ENCODE measurements at places on chromosomes 4 and X.

DNA sequence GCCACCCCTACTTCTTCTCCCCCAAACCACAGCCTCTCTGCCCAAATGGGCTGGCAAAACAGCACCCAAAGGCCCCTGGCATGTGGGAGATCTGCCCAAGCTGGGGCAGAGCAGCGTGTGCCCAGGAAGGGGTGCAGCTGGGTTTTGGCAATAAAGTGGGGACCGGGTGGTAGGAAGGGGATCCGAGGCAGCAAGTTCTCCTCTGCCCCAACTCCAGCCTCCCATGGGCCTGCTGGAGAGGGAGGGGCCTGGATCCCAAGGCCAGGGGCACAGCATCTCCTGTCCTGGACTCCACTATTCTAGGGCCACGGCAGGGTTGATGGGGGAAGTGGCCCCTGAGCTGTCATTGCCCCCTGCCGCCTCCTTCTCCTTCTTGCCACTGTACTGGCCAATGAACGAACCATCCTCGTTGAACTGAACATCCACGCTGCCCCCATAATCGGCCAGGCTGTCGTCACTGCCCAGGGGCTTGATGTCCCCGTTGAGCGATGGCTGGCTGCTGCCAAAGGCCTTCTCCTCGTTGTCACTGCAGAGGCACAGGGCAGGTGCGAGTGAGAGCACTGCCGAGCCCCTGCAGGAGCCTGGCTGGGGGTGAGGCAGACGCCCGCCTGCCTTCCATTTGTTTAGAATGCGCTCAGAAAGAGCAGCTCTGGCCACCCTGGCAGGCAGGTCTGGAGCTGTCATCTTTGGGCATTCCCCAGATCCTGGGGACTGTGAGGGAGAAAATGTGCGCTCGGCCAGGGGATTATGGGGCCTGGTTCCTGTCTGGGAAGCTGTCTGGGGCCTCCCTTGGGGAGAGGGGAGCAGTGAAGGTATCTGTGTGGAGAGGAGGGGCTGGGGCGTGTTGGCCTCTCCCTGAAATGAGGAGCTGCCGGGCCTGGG, 23.4 kb downstream of the L1CAM start:
- DNase-seq = no peak

DNA sequence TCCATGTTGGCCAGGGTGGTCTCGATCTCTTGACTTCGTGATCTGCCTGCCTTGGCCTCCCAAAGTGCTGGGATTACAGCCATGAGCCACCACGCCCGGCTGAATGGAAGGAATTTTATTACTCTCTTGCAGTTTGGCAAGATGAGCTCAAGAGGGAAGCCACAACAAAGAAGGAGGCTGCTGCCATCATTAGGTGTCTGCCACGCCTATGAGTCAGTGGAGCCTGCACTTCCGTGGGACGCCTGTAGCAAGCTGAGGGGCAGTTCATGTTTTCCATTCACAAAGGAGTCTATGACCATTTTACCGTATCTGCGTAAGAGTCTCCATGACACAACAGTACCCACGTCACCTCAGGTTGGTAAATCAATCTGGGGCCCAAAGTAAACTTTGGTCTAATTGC, 51.2 kb upstream of the CHRNA9 start:
- DNase-seq = peak; percentile 83

GRCh38 chr4:156954587-156954986, 17.0 kb downstream of the PDGFC start:
- DNase-seq = no peak

DNA sequence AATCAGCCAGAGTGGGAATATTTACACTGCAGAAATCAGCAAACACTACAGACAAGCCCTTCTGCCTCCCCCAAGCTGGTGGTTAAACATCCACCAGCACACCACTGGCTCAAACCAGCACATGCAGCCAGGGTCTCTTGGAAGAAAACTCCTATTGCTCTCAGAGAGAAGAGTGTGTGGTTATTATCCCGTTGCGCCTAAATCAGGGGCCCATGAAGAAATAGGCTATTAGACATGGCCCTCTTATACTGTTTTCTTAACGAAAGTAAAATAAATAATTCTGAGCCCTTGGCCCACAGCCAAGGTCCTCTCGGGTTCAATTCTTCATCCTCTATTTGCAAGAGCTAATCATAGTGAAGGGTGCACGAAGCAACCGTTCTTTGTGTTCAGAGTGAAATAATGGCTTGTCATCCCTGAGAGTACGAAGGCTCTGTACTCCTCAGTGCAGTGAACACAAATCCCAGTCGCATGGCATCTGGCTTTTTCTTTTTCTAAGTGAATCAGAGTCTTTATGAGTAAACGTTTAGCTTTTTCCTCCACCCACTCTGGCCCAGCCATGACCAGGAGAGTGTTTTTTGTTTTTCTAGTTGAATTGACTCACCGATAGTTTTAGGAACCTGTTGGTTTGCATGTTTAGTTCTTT, 33.4 kb upstream of the RBM47 start:
- peak; percentile 90 for DNase-seq

GRCh38 chr4:1413687-1414479, 7.6 kb upstream of the NKX1-1 start:
- no peak for DNase-seq

GRCh38 chrX:1741816-1742394, 127.0 kb downstream of the ASMT start:
- DNase-seq = no peak

GRCh38 chr4:142201041-142201440, 564.7 kb downstream of the IL15 start:
- no peak for DNase-seq

- no peak for DNase-seq
Measured at GRCh38 chr4:12697970-12698369, 786.2 kb downstream of the RAB28 start.

DNA sequence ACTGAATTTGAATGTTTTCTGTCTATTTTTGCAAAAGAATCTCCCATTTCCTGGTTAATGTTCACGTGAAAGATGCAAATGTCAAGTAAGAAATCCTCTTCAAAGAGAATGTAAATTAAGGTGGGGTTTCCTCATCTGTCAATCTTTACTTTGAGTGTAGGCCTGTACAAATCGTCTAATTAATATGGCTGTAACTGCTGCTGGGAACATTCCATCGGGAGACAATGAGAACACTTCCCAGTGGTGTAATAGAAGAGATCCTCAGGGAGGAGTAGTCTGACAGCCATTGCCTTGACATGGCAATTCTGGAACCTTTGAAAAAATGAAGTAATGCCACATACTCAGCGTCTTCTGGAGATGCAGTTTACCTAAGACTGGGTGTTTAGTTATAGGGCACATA, 3.7 kb downstream of the EREG start:
- DNase-seq = no peak

DNA sequence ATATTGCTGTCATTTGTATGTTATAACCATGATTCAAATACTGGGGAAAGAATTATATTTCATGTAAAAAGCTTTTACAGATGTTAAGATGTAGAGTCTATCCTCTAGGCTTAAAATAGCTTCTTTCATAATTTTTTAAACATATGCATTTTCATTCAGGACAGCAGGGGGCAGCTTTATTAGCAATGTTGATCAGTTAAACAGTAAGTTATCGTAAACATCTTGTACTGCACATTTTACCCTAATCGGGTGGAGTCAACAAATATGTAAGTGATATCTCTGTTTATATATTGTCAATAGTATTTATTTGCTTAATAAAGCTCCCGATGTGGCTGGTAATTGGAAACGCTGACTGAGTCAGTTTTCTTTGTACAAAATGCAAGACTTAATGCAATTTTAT, 142.5 kb upstream of the MED14 start:
- DNase-seq = no peak

DNA sequence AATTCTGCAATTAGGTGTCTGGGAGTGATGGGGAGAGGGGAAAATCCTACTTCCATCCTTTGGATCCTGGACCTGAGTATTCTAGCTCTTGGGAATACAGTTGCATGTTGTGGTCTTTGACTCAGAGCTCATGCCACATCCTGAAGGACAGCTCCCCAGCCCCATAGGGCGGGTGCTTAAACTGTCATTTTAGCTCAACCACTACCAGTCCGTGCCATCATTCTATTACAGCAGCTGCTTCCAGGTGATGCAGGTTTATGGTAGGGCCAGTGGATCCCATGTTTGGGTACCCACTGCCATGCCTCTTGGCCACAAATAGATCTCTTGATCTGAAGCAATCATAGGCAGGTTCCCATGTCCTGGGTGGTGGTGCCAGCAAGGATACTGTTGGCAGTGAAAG, 34.7 kb downstream of the CCKAR start:
- DNase-seq = no peak

- DNase-seq = no peak
Measured at GRCh38 chr4:7950301-7951092, 10.8 kb upstream of the AFAP1 start.

DNA sequence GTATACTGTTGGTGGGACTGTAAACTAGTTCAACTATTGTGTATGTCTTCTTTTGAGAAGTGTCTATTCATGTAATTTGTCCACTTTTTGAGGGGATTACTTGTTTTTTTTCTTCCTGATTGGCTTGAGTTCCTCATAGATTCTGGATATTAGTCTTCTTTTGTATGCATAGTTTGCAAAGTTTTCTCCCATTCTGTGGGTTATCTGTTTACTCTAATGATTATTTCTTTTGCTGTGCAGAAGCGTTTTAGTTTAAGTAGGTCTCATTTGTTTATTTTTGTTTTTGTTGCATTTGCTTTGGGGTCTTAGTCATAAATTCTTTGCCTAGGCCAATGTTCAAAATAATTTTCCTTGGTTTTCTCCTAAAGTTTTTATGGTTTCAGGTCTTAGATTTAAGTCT, 26.6 kb upstream of the ANTXR2 start:
- DNase-seq = no peak

DNA sequence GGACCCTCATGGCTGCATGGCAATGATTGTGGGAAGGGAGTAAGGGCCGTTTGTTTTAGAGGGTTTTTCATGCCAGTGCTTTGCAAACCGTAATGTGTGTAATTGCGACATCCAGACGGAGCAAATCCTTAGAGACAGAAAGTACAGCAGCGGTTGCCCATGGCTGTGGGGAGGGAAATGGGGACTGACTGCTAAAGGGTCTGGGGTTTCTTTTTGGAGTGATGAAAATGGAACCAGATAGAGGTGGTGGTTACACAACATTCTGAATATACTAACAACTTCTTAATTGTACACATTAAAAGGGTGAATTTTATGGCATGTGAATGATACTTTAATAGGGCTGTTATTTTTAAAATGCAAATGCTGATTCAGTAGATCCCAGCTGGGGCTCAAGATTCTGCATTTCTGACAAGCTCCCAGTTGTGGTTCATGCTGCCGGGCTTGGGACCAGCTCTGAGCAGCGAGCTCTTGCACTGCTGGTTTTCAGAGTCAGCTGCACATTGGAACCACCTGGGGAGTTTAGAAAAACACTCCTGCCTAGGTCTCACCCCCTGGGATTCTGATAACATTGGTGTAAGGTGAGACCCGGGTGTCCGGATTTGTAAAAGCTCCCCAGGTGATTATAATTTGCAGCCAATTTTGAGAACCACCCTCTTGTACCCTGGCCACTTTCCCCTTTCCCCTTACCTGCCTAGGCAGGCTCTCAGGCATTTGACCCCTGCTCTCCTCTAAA, 47.7 kb downstream of the PRPS1 start:
- no peak for DNase-seq

DNA sequence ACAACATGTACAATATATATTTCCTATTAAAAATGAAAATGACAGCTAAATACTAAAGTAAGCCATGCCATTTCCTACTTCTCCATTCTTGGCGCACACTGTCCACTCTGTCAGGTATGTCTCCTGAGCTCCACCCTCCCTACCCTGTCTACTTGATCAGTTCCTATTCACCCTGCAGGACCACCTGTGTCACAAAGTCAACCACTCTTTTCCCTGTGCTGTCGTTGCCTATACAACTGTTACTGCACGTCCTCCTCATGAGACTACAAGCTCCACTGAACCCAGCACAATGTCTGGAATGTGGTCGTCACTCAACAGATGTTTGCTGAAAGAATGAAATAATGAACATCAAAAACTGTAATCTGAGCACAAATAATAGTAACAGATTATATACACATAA, 54.9 kb downstream of the SLC9A7 start:
- no peak for DNase-seq

DNA sequence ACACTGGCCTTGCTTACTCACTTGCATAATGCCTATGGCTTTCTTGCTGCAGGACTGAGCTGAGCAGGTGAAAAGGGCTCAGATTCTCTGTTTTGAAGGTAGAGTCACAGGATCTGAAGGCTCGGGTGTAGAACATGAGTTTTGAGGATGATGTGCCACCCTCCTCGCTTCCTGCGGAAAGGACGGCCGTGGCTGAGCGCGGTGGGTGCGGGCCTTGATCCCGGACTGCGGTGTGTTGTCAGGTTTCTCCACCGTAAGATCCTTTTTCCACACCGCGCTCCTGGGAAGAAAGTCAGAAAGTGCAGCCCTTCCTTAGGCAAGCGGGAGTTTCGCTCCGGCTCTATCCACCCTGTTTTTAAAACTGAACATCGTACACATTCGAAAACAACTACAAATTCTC, 36.2 kb downstream of the ZFP42 start:
- no peak for DNase-seq

- DNase-seq = no peak
Measured at GRCh38 chr4:161428180-161428965, 735.4 kb downstream of the FSTL5 start.

DNA sequence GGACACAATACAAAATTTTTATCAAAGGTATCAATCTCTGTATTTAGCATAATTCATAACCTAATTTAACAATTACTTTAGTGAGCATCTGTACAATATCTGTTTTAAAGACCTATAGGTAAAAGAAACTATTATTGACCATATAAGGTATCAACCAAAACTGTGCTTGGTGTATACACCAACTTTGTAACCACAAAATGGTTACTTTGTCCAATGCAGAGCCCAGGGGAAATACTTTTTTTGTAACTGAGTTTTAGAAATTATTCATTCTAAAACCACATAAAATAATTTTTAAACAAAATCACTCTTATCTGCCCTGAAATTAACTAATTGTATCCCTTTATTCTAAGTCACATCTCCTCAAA, 5.0 kb downstream of the CXXC4 start:
- no peak for DNase-seq
